ENCODE measurements at places on chromosomes 5 and 9. TPM values are rescaled to one million over a fixed set of nuclear protein-coding genes. Genes with fewer than 3 reads are reported as not detected.

GRCh38 chr5:124718380-124718789, 28.1 kb downstream of the ZNF608 start:
- no peak for DNase-seq

DNA sequence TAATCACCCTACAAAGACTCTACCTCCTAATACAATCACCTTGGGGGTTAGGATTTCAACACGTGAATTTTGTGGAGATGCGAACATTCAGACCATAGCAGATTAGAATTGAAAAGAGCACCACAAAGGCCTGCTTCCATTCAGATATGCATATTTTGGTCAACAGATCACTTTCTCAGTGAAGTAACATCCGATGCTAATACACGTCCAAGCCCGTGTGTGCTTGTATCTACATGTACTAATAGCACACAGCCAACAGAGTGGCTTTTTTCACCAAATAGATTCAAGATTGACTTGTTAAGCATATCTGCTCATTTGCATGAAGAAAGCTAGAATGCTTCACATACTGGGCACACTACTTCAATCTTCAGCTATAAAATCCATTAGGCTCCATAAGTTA, 35.6 kb upstream of the SSBP2 start:
- peak; percentile 97 for DNase-seq

Gene AKNA
- total RNA-seq: 2.6 TPM

- DNase-seq: peak; percentile 64
These were observed 8.7 kb upstream of the TMED7 start for GRCh38 chr5:115634343-115635132.

Gene FRRS1L
- total RNA-seq: not detected

GRCh38 chr5:126456217-126456820, 33.1 kb downstream of the GRAMD2B start:
- no peak for DNase-seq

DNA sequence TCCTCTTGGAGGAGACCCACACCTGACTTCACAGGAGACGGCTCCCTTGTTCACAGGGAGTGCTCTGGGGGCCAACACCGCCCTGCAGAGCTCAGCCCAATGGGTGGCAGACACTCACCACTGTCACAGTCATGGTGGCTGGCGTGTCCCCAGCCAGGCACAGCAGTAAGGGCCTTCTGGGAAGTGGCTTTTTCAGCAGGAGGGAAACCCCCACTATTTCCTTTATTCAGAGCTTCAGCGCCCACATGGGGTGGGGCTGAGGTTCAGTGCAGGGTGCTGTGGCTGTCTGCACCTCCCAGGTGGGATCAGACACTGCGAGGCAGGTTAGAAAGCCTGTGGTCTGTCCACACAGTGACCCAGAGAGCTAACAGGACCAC, 3.6 kb upstream of the SNAPC4 start:
- no peak for DNase-seq

Gene TLE4
- total RNA-seq: 10.8 TPM

Gene ALDH1B1
- 4.6 TPM for total RNA-seq

Gene FUT7
- total RNA-seq: not detected

Gene ORM2
- not detected for total RNA-seq

Gene LAMC3
- total RNA-seq: not detected

GRCh38 chr5:87307796-87308423, 40.2 kb downstream of the RASA1 start:
- no peak for DNase-seq

DNA sequence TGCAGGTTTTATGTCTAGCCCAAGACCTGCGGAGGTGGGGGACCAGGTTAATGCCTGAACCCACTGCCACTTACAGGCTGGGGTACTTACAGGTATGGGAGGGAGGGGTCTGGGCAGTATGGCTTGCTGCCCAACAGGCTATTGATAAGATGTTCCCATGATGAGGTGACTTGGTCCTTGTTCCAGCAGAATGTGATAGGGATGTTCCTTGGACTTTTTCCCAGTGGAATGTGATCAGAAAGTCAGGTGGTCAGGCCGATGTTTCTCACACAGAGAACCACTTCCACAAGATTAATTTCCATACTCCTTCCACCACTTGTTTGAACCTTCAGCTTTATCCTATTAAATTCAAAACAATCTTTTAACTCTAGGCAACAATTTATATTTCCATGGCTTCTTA, 27.0 kb upstream of the GPX3 start:
- no peak for DNase-seq

Gene ZDHHC11
- 0.53 TPM for total RNA-seq

GRCh38 chr5:1330847-1331831, 13.8 kb downstream of the CLPTM1L start:
- DNase-seq: no peak

GRCh38 chr5:14893381-14893780, 21.8 kb upstream of the ANKH start:
- no peak for DNase-seq

- no peak for DNase-seq
These were observed 199.9 kb upstream of the SMC2 start for GRCh38 chr9:103894184-103894583.

DNA sequence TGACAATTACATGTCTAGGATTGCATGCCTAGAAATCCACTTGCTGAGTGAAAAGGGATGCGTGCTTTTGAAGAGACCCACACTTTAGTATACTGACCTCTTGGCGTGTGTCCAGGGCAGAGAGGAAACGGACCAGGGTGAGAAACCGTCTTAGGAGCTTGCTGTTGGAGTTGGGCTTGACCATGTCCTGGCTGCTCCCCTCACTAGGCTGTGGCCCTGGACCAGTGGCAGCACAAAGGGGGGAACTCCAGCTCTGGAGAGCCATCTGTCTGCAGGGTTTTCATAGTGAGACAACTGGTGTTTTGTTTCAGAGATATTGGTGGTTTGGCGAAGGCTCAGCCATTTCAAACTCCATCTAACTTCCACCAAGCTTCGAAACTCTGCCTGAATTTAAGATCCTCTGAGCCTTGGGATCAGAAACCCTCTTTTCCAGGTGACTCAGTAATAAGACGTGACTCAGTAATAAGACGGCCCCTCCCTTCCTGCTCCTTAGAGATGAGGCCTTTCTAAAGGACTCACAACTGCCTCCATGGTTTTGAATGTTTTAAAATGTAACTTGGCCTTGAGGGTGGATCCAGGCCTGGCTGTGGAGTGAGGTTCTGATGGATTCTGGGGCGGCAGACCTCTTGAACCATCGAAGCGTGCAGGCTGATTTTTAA, 165.8 kb downstream of the MELK start:
- DNase-seq: peak; percentile 84

- DNase-seq: no peak
These were observed 282.4 kb downstream of the ARHGEF28 start for GRCh38 chr5:73908395-73908794.

Gene PIP5K1B
- total RNA-seq: 2.9 TPM

GRCh38 chr9:126618190-126618584, 4.5 kb downstream of the LMX1B start:
- no peak for DNase-seq

- peak; percentile 64 for DNase-seq
These were observed 15.8 kb downstream of the CCDC152 start for GRCh38 chr5:42772265-42772993.

Gene DNM1
- 0.77 TPM for total RNA-seq

Gene BARHL1
- not detected for total RNA-seq

All from bronchial epithelial cell (primary cell).